ENCODE measurements at places on chromosomes 4 and X. TPM values are rescaled to one million over a fixed set of nuclear protein-coding genes. Genes with fewer than 3 reads are reported as not detected.

PHKA1 gene
- total RNA-seq = 6.4 TPM

DCAF12L2 gene
- not detected for total RNA-seq

SAGE1 gene
- total RNA-seq = not detected

IL21 gene
- total RNA-seq = not detected

DDX53 gene
- total RNA-seq = not detected

DAPP1 gene
- not detected for total RNA-seq

GAGE12H gene
- total RNA-seq = not detected

SHISA3 gene
- 0.13 TPM for total RNA-seq

RXFP1 gene
- total RNA-seq = not detected

PIN4 gene
- 11.0 TPM for total RNA-seq

TGIF2LX gene
- not detected for total RNA-seq

CHM gene
- total RNA-seq = 17.5 TPM

PNCK gene
- total RNA-seq = not detected

SMIM43 gene
- 0.13 TPM for total RNA-seq

TLR10 gene
- not detected for total RNA-seq

RASSF6 gene
- total RNA-seq = not detected

MAGEA2B gene
- total RNA-seq = not detected

CEP135 gene
- total RNA-seq = 6.2 TPM

DCAF12L1 gene
- not detected for total RNA-seq

IQCM gene
- not detected for total RNA-seq

CSAG1 gene
- not detected for total RNA-seq

FANCB gene
- 1.8 TPM for total RNA-seq

FRG2 gene
- total RNA-seq = not detected

RGN gene
- total RNA-seq = 0.51 TPM

CITED1 gene
- 0.13 TPM for total RNA-seq

SYP gene
- 0.13 TPM for total RNA-seq

PPM1K gene
- 5.2 TPM for total RNA-seq
